ENCODE measurements at places on chromosomes 3 and 15.

GRCh38 chr15:65182538-65182937 lies 2.6 kb downstream of the CLPX start:
- no peak overlapping the region for H3K27ac ChIP-seq
- no peaks in the 10 kb centered on the region for H3K27me3 ChIP-seq

GRCh38 chr3:133872781-133873180 lies 22.9 kb downstream of the RAB6B start:
- DNase-seq, result peak; percentile 43
- H3K27me3 ChIP-seq, result no peaks in the 10 kb centered on the region
- H3K27ac ChIP-seq, result no peak overlapping the region
- no peak overlapping the region for H3K4me3 ChIP-seq
- H3K36me3 ChIP-seq, result no peaks in the 10 kb centered on the region

DNA sequence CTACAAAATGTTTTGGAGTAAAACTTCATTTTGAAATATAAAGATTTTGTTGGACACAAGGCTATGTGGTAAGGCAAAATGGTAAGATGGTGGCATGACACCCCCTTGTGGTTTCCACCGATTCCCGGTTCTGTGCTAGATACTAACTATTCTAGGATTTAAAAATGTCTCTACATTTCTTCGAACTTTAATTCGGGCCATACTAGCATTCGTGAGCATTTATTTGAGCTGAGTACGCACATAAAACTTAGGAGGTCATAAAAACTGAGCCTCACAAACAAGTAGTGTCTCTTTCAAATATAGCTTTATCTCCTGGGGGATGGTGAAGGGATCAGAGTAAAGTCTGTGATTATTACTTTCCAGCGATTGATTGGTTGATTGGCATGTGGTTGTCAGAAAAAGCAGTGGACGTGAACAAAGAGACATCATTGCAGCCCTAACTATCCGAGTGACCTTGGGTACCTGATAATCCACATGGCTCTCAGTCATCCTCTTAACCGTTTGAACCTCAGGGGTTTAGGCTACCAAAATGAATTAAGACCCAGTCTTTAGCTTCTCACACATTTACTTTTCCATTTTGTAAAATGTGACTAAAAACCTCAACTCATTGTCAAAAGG lies 1.1 kb upstream of the ZNF639 start:
- H3K27ac ChIP-seq, result no peak overlapping the region
- DNase-seq, result no peak
- no peaks in the 10 kb centered on the region for H3K27me3 ChIP-seq
- H3K36me3 ChIP-seq, result peaks cover 11% of the 10 kb centered on the region
- H3K4me1 ChIP-seq, result no peaks in the 10 kb centered on the region
- peak overlapping the region; percentile 70 for H3K4me3 ChIP-seq

- no peaks in the 10 kb centered on the region for H3K4me1 ChIP-seq
- no peaks in the 10 kb centered on the region for H3K36me3 ChIP-seq
- H3K27ac ChIP-seq, result no peak overlapping the region
- H3K4me3 ChIP-seq, result no peak overlapping the region
- no peaks in the 10 kb centered on the region for H3K27me3 ChIP-seq
Measured at GRCh38 chr3:120129051-120129450, 34.8 kb upstream of the GSK3B start.

DNA sequence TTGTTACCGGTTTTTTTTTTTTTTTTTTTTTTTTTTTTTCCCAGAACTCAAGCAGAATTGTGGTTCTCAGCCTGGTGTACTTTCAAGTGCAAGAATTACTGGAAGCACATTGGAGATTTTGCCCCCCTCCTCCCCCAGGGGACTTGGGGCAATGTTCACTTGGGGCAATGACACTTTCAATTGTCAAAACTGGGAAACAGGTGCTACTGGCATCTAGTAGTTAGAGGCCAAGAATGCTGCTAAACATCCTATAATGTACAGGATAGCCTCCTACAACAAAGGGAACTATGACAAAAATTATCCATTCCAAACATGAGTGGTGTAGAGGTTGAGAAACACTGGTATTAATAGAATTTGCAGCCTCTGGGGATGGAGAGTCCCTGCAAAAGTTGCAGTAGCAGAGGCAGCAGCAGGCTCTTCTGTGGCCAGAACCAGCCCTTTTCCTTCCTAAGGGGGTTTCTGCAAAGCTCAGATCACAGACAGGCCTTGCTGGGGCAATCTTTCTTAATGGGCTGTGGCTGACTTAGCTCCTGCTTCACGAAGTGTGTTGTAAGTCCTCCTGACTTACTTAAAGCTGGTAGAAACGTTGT lies 144.3 kb upstream of the MRPS22 start:
- H3K4me1 ChIP-seq, result no peaks in the 10 kb centered on the region
- H3K27me3 ChIP-seq, result no peaks in the 10 kb centered on the region
- no peak for DNase-seq
